ENCODE measurements at places on chromosomes 4 and X.

DNA sequence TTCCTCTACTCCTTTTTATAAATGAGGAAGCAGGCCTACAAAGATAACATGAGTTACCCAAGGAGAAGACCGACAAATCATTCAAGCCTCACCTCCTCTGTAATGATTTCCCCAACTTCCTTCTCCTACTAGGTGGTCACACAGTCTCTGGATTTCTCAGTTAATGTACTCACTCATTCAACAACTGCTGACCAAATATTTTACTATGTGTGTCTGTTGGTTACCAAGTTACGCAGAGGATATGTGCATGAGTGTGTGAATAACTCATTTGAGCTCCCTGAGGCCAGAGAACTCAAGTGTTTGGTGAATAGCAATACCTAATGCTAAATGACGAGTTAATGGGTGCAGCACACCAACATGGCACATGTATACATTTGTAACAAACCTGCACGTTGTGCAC, 10.4 kb downstream of the CASK start:
- DNase-seq = no peak

- no peak for DNase-seq
Measured at GRCh38 chrX:54509400-54509799, 13.4 kb upstream of the FGD1 start.

DNA sequence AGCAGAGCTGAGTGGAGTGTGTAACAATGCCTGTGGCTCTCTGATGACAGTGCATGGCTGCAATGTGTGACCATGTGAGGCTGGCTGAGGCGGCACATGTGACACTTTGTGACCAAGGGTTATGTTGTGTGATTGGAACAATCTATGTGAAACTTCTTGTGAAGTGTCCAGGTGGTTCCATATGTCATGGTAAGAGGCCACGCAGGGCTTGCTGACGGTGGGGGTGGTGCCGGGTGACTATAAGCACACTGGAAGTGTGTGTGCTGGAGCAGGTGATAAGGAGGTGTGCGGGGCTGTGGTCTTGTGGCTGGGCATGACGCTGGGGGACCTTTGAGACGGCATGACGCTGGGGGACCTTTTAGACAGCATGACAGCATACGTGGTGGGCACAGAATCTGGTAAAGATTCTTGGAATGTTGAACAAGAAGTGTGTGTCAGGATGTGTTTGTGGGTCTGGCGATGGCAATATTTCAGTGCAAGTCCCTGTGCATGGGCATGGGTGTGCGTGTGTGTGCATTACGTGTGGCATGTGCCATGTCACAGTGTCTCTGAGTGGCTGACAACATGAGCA, 7.4 kb upstream of the HDAC6 start:
- DNase-seq = no peak

- DNase-seq = no peak
Measured at GRCh38 chr4:25792876-25793275, 69.9 kb downstream of the SEL1L3 start.

GRCh38 chrX:28591542-28591941, 4.3 kb downstream of the IL1RAPL1 start:
- no peak for DNase-seq

- no peak for DNase-seq
Measured at GRCh38 chr4:176052744-176053143, 12.9 kb upstream of the WDR17 start.

DNA sequence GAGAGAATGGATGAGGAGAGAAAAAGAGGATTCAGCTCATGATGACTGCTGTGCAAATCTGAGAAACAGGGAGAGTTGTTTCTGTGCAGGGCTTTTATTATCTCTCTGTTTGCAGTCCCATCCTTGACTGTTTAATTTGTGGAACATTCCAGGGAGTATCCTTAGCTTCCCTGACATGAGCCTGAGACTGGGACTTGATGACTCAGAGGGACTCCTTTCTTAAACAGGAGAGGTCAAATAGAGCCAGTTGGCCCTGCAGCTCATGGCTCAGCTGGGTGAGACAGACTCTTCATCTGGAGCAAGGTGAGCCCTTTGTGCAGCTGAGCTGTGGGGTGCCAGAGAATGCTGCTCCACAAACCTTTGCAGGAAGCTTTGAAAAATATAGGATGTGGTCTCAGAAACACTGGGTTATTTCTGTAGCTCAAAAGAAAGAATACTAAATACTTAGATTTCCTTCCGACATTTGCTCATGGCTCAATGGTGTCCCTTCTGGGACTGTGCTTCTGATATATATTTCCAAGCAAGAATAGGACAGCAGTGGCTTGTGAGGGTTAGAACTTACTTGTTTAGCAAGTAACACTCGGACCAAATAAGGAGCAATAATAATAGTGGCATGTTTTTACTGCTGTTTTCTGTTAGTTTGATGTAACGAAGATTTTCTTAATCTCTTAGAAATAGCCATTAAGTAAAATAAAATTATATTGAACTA, 14.5 kb downstream of the ARHGAP24 start:
- DNase-seq = peak; percentile 42

GRCh38 chr4:80173841-80174240, 23.5 kb upstream of the PRDM8 start:
- no peak for DNase-seq

GRCh38 chrX:123580792-123581191, 152.1 kb downstream of the THOC2 start:
- DNase-seq = no peak

GRCh38 chrX:123962006-123962467, 531 bp downstream of the STAG2 start:
- DNase-seq = peak; percentile 34

DNA sequence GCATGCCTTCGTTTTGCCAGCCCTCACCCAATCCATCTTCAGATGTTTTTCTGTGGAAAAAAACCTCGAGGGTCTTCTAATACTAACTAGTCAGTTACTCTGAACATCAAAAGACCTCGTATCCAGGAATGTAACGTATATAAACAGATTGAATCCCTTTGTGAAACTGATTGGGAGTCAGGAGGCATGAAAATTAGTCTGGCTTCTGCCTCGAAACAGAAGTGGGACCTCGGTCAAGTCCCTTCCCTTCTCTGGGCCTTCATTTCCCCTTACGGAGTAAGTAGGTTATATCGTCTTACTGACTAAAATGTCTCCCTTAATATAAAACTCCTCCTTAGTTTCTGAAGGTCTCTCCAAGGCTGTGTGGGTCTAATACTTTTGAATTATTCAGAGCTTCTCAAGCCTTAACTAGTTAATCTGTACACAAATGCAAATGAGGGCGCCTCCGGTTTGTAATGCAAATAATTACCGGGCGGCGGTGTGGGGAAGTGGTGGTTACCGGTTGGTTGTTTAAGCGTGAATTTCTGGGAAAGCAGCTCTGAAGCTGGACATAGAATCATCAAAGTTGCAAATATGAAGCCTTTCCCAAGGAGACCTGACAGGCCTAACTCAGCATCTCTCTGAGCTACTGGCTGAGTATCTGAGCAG, 11.4 kb upstream of the NKRF start:
- no peak for DNase-seq

DNA sequence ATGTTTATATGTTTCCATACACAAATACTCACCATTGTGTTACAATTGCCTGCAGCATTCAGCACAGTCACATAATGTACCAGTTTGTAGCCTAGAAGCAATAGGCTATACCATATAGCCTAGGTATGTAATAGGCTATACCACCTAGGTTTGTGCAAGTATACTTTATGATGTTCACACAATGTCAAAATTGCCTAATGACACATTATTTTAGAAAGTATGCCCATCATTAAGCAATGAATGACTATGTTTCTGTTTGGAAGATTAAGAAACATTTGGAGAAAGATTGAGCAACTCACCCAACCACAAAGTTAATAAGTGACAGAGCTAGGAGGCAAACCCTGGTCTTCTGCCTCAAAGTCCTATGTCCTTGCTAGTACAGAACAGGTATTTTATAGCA, 96.8 kb upstream of the GRIA3 start:
- no peak for DNase-seq

DNA sequence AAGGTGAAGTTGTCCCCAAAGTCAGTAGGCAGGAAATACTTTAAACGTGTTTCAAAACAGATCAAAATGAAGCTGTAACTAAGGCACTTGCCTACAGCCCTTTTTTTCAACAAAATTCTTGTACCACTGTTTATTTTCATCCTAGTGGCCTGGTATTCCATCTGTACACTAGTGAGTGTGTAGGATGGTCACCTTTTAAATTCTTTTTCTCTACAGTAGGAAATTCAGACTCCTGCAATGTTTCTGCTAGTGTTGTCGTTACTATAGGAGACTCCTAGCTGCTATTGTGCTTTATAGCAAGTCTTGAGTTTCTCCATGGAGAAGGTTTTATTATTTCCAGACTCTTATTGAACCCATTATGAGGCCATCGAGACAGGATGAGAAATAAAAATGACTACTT, 7.0 kb upstream of the NHS start:
- no peak for DNase-seq

GRCh38 chr4:26836539-26836938, 24.1 kb upstream of the STIM2 start:
- no peak for DNase-seq

- peak; percentile 56 for DNase-seq
Measured at GRCh38 chr4:88591787-88592599, at the start of gene HERC3. Gene HERC3 (plus strand): TSS chr4:88592480. CDS start chr4:88605824, 13,344 bp downstream.

GRCh38 chr4:85724791-85725563, 250.0 kb downstream of the ARHGAP24 start:
- DNase-seq = no peak

DNA sequence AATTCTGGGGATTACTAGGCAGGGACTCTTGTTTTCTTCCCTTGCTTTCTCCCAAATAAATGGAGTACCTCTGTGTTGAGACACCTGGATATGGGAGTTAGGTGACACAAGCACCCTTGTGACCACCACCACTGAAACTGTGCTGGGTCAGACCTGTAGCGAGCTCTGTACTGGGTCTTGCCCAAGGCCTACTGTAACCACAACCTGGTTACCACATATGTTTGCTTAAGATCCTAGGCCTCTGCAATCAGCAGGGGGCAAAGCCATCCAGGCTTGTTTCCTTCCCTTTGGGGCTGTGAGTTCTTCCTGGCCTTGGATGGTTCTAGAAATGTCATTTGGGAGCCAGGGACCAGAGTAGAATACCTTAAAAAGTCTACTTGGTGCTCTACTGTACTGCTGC, 49.4 kb downstream of the LPAR4 start:
- DNase-seq = no peak

DNA sequence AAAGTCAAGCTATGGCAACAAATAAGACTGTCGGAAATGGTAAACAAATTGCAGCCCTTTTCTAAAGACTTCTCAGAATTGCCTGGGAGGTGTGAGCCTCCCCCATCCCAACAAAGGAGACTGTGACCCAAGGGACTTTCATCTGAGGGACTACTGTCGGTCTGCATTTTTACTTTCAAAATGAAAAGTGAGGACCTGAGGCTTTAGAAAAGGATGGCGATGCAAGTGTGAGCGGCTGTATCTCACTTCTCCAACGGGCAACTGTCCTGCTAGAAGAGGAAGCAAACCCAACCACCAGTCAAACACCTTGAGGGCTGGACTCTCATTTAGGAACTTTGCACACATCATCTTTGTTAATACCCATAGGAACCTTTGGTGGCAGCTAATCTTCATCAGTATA, 62.6 kb upstream of the CLNK start:
- no peak for DNase-seq

GRCh38 chr4:187827631-187828030, 167.9 kb upstream of the ZFP42 start:
- no peak for DNase-seq

DNA sequence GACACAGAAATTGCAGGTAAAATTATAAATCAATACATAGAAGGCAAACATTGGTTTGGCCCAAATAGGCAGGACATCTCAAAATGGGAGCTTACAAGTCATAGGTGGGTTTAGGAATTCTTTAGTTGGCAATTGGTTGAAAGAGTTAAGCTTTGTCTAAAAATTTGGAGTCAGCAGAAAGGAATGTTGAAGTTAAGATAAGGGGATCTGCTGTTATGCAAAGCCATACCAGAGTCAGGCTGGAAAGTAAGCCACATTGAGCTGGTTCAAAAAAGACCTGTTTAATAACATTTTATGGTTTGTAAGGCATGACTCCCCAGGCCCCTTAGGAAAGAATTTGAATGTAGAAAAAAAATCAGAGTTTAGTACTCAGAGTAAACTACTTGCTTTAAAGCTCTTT, 92.6 kb downstream of the IL13RA2 start:
- no peak for DNase-seq

GRCh38 chrX:22136711-22137110, 104.6 kb downstream of the PHEX start:
- no peak for DNase-seq

DNA sequence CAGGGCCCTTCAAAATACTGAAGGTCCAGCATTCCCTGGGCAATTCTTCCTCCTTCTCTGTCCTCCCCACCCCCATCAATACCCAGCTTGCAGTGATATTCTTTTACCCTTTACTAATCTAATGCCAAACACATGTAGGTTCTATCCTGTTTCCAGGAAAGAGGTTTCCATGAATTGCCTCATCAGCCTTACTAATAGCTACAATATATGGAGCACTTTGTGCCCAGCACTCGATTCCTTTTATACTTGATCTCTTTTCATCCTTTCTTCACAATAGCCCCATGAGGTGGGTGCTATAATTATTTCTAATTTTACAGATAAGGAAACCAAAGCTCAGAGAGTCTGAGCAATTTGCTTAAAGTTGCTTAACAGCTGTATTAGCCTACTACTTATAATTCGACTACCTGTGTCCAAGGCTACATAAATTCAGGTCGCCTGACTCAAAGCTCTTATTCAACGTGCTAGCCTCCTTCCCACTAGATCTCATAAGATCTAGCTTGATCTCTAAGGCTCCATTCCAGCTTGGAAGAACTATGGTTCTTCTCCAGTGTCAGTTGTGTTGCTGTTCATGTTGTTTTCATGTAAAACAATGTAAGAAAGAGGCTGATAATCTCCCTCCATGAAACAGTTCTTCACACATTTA, 229.6 kb upstream of the PGRMC2 start:
- peak; percentile 38 for DNase-seq

- DNase-seq = no peak
Measured at GRCh38 chr4:115315182-115315581, 201.8 kb upstream of the NDST4 start.

DNA sequence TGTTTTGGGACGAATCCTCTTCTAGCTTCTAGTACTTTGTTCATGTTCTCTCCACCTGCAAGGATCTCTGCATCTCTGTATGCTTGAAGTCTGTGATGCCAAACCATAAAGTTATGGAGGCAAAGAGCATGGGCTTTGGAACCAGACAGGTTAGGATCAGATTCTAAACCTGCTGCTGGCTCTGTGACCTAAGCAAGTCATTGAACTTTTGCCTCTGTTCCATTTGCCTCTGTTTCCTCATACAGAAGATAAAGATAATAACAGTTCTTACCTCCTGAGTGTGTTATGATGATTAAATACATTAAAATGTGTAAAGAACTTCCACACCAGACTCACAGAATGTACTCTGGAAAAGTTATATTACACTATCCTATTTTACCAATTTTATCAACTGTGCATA, 41.5 kb upstream of the RELL1 start:
- no peak for DNase-seq

- DNase-seq = no peak
Measured at GRCh38 chr4:180084561-180084960, 2158.6 kb upstream of the TENM3 start.

- peak; percentile 26 for DNase-seq
Measured at GRCh38 chrX:101078716-101079598, at the start of gene TMEM35A. Gene TMEM35A (plus strand): TSS chrX:101078879. CDS start chrX:101079003, 124 bp downstream.
